Vagina (tissue), 2 donors: ENCODE measurements at places on chromosomes 7 and 10. TPM values are rescaled to one million over a fixed set of nuclear protein-coding genes. Genes with fewer than 3 reads are reported as not detected.

GRCh38 chr10:95437669-95438068, 123.5 kb downstream of the SORBS1 start:
- no peak for DNase-seq

Gene HMX2
- total RNA-seq = not detected

DNA sequence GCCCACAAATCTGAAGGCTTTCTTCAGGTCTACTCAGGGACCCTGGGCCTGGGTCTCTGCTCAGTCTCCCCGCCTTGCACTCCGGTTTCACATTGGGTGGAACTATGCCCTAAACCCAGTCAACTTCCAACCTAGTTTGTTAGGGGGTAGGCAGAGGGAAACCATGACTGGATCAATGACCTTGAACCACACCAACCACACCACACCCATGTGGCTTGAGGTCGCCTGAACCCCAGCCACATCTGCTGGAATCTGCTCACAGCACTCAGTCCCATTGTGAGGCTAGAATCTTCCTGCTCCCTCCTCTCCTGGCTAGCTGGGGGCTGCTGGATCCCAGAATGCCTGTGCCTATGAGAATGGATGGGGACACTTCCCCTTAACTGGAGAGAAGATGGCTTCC, 17.9 kb downstream of the RFC2 start:
- no peak for DNase-seq

- DNase-seq = no peak
Measured at GRCh38 chr7:22586786-22587140, 86.8 kb upstream of the STEAP1B start.

Gene GNGT1
- not detected for total RNA-seq

- DNase-seq = no peak
Measured at GRCh38 chr7:80542398-80542797, 30.5 kb upstream of the GNAT3 start.

DNA sequence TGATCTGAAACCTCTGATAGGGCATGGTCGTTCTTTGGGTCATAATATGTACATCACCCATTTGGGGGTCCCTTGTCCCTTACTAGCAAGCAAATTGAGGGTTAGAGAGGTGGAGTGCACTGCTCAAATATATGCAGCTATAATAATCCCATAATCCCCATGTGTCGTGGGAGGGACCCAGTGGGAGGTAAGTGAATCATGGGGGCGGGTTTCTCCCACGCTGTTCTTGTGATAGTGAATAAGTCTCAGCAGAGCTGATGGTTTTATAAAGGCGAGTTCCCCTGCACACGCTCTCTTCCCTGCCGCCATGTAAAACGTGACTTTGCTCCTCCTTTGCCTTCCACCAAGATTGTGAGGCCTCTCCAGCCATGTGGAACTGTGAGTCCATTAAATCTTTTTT, 262.7 kb downstream of the BMPER start:
- no peak for DNase-seq

DNA sequence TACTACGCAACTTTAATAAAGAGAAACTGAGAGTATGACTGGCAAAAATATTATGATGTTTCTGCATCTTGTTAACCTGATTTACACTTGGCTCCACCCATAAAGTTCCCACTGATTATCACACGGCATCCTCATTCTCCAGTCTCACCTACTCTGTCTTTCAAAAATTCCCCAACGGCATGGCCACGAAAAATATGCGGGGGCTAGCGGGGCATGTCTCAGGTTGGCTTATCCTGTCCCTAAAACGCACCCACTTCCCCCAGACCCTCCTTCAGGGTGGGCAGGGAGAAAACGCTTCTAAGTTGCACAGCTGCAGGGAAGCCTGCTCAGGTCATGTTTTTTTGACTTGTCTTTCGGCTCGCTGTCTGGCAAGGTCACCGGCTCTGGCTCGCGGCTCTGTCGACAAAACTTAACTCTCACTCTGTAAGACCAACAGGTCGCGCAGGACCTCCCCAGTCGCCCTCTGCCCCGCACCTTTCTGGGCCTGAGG, 3.8 kb downstream of the CDK6 start:
- DNase-seq = no peak
